OCI-LY7 (cell line): ENCODE measurements at places on chromosomes 11 and 22.

DNA sequence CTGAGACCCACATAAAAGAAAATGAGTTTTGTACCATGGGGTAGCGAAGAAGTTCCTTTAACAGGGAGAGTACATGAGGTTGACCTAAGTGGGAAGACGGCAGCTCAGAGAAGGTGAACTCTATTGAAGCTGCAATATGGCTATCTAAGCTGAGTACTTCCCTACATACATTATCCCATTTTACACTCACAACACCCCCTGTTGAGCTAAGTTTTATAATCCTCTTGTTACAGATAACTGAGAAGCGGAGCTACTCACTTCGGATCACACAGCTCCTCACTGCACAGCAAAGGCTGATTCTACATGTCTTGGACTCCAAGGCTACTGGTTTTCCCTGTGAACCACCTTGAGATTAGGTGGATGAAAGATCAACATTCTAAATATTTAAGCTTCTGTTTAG is 8.2 kb upstream of the PIWIL4 start:
- DNase-seq, result no peak

DNA sequence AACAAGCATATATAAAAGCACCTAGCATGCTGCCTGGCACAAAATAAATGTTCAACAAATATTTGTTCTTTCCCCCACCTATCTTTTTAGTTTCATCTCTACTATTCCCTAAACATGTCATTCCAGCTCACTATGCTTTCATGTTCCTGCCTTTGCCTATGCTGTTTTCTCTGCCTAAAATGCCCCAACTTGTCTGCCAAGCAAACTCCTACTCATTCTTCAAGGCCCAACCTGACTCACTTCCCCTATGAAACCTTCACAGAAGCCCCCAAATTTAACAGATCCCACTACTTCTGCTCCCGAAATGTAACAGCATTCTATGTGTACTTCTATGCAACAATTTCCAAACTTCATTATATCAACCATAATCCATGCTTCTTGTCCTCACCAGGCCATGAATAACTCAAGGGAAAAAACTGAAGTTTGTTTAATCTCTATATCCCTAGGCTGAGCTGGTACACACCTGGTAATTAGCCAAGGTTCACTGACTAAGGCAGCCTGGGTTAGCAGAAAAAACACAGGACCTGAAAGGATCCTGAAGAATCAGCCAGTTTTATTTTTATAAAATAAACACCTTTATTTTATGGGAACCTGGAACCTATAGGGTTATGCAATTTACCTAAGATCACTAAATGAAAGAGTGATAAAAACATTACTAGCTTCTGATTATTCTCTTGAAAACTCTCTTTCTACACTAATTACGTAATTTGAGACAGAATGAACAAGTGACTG is 72.2 kb downstream of the PAK1 start:
- no peak for DNase-seq

- DNase-seq, result no peak
Measured at GRCh38 chr11:131618201-131618600, 247.8 kb downstream of the NTM start.

- DNase-seq, result no peak
Measured at GRCh38 chr11:110345743-110346142, 49.3 kb upstream of the RDX start.

DNA sequence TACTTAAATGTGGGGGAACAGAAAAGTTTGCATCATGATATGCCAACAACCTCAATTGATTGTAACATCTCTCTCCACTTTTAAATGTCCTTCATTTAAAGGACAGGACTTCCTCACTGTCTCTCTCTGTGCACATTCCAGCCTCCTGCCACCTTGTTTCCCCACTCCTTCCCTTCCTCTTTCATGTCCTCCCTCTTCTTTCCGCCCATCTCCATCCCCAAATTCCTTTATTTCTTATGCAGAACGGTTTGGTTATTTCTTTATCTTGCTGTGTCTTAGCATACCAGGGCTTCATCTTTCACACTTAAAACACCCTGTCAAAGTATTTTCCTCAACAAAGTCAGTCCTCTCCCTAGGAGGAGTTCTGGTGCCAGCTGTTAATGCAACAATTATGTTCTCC is 293.8 kb downstream of the NXPE2 start:
- DNase-seq, result no peak

- no peak for DNase-seq
Measured at GRCh38 chr11:1485504-1485885, 1.1 kb downstream of the MOB2 start.

DNA sequence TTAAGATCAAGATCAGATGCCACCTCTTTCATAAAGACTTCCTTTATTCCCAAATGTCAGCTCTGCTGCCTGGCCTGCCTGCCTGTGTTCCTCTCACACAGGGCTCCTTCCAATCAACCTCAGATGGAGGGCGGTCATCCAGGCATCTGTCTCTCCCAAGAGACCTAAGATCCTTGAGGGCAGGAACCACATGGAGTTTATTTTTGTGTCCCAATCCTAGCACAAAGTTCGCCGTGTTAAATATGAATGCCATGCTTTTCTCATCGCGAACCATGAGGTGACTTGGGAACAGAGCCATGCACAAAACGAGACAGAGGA is 72.7 kb upstream of the ARFGAP3 start:
- DNase-seq, result no peak

- DNase-seq, result no peak
Measured at GRCh38 chr22:23306926-23307325, 126.6 kb downstream of the BCR start.

DNA sequence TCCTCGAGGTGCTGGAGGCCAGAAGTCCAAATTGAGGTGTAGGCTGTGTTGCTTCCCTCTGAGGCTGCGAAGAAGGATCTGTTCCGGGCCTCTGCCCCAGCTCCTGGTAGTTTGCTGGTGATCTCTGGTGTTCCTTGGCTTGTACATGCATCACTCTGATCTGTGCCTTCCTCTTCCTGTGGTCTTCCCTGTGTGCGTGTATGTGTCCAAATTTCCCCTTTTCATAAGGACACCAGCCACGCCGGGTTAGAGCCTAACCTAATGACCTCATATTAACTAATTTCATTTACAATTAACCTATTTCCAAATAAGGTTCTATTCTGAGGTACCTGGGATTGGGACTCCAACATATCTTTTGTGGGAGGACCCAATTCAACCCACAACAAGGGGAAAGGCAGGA is 21.5 kb downstream of the RIBC2 start:
- no peak for DNase-seq

GRCh38 chr11:131324921-131325570 is 45.4 kb upstream of the NTM start:
- DNase-seq, result no peak

DNA sequence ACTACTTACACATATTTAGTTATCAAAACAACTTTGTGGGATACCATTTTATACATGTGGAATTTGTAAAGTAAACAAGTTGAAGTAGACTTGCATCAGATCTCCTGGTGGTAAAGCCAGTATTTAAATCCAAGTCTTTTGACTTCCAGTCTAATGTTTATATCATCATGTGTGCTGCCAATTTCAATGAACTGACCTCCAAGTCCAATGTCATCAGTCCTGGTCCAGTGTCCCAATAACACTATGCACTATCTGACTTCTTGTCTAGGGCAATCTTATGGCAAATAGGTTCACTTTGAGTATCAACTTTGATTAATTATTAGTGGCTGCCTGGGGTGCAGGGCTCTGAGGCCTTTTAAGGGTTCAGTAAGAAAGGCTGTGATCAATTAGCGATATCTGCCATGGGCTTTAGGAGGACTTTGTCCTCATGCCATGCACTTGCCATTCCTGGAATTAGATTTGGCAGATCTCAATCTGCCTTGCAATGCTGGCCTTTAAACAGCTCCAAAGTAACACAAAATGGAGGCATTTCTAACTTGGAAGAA is 9.6 kb upstream of the PTS start:
- DNase-seq, result no peak

- DNase-seq, result no peak
Measured at GRCh38 chr11:35183326-35183925, 44.5 kb downstream of the CD44 start.

GRCh38 chr11:124961972-124962609 is 8.1 kb downstream of the CCDC15 start:
- DNase-seq, result peak; percentile 73

- DNase-seq, result no peak
Measured at GRCh38 chr22:17302616-17303015, 66.6 kb upstream of the CECR2 start.

GRCh38 chr11:110425751-110426545 is 3.8 kb upstream of the FDX1 start:
- no peak for DNase-seq

DNA sequence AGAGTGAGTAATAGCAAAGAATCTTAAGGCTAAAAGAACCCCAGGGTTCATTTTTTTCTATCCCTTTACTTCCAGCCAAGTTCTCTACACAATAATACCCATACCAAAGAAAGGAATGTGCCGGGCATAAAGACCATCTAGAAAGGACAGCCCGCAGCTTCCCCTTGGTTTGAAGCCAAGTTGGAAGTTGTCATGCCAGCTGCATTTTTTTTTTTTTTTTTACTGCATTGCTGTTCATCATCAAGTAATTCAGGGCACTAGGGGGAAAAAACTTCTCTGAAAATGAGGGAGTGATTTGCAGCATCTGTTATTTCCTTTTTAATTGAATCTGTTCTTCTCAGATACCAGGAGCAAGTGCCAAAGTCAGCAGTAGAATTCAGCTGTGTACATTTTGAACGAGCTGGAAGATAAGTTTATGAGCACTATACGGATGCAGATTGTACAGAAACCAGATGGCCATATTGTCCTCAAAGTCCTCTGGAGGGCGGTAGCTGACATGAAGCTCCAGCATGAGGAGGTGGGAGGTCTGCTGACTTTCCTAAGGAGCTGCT is 56.4 kb downstream of the UBASH3B start:
- peak; percentile 45 for DNase-seq

GRCh38 chr11:2929531-2929949 is 320 bp upstream of the PHLDA2 start:
- no peak for DNase-seq

DNA sequence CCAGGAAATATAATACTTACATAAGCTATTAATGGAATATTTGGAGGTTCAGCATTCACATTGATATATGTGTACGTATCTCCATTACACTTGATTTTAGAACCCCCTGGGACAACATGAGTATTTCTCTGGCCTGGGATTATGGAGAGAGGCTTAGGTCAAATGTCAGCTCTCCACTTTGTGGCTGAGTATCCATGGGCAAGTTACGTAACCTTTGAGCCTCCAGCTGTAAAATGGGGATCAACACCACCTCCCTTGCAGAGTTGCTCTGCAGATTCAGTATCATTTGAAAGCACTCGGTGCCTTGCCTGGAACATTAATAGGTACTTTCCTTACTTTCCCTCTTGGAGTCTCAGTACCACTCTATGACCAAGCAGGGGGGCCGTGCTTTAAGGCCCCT is 33.2 kb downstream of the C22orf31 start:
- DNase-seq, result no peak

DNA sequence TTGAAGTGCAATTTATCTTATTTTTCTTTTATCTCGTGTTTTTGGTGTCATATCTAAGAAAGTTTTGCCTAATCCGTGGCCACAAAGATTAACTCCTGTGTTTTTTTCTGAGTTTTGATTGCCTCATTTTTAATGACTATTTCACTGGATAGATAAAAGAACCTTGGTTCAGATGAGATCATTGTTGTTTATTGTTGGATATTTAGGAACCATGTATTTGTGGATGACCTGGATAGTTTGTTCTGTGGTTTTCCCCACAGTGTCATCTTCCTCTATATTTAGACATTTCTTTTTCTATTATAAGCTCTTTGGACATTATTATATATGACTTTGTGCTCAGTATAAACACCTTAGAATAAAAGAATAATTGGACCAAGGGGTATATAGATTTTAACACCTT is 37.2 kb downstream of the PPP6R3 start:
- DNase-seq, result no peak

DNA sequence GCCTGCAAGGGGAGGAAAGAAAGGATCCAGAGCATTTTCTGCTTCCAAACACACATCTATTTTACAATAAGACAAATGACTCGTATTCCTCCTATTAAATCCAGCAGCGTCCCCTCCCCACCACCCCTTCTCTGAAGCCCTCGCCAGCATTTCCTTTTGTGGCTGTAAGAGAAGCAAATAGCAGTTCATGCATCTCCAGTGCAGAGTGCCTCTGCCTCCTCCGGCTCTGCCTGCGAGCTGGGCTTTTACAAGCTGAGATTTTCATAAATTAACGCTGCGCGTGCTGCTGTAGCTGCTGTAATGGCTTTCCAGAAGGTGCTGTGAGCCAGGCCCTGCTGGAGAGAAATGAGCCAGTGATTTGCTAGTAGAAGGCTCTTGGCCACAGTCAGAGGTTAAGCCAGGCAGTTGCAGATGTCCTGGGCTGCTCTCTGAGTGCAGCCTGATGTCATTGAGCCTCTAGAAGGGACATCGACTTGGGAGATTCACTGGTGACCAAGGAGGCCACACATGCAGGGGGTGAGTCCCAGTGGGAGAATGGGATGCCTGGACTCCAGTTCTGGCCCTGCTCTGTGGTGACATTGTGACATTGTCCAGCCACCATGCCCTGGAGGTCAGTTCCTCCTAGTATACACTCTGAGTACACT is 134.5 kb upstream of the NAV2 start:
- DNase-seq, result no peak

- DNase-seq, result peak; percentile 10
Measured at GRCh38 chr11:119518746-119519730, 96.1 kb upstream of the THY1 start.

DNA sequence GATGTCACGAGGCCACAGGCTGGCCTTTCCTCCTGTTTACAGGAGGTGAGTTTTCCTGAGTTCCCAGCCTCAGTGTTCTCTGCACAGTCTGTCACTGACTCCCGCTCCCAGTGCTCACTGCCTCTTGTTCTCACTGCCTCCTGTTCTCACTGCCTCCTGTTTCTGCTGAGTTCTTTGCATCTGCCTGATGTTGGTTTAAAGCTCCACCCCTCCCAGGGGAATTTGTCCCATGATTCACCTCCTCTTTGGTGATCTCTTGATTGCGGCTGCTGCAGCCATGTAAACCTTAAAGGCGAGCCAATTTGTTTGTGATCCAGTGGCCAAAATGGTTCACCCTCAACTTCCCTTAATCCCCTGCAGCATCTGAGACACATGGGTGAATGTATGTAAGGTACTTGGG is 6.0 kb upstream of the TUBA8 start:
- DNase-seq, result peak; percentile 16
